ENCODE measurements at places on chromosomes 5 and 9.

- peak; percentile 75 for DNase-seq
Observed at GRCh38 chr5:143887903-143888665, 76.1 kb downstream of the HMHB1 start.

DNA sequence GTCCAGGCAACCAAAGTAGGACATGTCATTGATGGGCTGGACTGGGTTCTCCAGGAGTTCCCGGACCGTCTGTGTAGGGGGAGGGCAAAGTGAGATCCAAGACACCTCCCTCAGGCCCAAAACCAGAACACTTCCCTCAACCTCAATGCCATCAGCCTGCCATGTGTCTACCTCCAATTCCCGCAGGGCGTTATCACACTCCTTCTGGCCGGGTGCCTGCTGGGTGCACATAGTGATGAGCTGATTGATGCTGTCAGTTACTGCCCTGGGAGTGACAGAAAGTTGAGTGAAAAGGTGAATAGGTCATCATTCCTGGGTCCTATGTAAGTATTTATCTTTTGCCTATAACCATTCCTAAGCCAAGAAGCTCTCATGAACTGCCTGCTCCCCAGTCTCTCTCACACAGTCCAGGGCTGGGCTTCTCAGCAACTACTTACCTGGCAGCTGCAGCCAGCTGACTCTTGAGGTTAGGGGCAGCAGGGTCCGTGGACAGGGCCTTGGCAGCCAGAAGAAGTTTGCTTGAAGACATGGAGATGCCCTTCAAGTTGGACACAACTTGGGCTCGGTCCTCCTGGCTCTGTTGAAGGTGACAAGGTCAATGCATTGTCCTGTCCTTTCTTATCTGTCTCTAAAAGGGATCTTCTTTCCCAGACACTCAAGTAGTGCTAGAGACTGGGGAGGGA, 21.0 kb downstream of the TLN1 start:
- DNase-seq, result no peak

GRCh38 chr9:101849102-101849707, 110.8 kb upstream of the GRIN3A start:
- DNase-seq, result no peak

GRCh38 chr9:93093127-93093876, 2.7 kb upstream of the CARD19 start:
- DNase-seq, result no peak

- no peak for DNase-seq
Observed at GRCh38 chr9:131190191-131190590, 64.8 kb downstream of the NUP214 start.

DNA sequence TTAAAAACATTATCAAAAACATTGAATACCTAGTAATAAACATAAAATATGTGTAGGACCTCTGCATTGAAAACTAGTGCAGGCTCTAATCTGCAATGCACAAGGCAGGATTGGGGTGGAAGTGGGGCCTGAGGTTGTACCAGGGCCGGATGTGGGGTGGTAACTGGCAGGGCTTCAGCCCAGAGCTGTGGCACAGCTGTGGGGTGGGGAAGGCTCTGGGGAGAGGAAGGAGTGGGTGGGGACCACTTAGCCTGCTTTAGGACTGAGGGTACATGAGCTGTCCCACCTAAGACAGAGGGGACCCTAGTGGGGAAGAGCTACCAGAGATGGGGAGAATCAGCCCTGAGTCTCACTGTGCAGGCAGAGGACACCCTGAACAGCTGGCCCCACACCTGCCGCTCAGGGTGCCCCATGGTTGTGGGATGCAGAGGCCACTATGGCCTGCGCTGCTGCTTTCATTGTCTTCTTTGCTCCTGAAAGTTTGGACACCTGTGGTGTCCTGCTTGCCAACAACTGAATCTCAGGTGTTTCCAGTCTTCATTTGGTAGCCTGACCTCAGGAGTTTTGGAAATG, 311.4 kb downstream of the TLE4 start:
- DNase-seq, result no peak

Measured in stromal cell of bone marrow (primary cell).